Activated CD4-positive, alpha-beta T cell treated with anti-CD3 and anti-CD28 coated beads, Interleukin-10, Interleukin-2, amounts not matched to agents 100 ng/mL and 50 ng/mL, durations not matched to agents 16 hours and 8 hours (primary cell): ENCODE measurements at places on chromosomes 3 and 15.

DNA sequence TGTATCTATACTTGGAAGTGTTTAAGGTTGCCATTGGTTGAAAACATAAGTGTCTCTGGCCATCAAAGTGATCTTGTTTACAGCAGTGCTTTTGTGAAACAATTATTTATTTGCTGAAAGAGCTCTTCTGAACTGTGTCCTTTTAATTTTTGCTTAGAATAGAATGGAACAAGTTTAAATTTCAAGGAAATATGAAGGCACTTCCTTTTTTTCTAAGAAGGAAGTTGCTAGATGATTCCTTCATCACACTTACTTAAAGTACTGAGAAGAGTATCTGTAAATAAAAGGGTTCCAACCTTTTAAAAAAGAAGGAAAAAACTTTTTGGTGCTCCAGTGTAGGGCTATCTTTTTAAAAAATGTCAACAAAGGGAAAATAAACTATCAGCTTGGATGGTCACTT, 19.7 kb downstream of the B3GNT5 start:
- DNase-seq = no peak

GRCh38 chr3:156388497-156389448, 166.1 kb downstream of the SSR3 start:
- no peak for DNase-seq

DNA sequence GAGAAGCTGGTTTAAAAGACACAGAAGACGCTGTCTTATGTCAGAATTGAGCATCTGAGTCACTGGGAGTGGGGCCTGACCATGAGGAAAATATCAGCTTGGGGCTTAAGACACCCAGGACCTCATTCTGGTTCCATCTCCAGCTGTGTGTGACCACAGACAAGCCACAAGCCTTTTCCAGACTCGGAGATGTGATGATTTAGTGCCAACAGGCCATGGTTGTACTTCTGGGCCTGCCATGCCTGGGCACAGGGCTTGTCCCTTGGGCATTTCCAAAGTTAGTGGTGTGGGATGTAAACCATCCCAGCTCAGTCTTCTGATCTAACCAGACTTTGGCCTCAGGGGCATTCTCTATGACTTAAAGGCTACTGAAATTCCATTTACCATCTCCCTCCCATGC, 269.8 kb downstream of the RYR3 start:
- no peak for DNase-seq

DNA sequence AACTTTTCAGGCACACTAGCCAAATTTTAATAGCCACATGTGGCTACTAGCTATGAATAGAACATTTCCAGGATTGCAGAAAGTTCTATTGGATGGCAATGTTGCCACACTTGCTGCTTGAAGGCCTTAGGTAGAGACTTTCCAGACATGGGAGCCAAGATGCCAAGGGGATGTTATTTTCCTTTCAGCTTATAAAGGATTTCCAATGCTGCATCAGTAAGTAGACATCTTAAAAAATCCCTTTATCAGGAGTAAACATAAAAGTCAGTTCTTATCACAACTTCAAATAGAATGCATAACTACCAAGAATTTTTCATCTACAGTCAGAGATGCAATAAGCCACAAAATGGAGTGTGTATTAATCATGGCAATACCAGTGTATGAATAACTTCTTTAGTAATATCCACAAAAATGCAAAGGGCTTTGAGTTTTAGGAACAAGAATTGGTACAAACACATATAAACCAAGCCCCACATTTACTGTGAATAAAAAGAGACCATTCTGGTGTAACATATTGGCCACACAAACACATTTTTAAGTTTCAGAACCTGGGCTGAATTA, 457.1 kb upstream of the ADAMTS9 start:
- no peak for DNase-seq

DNA sequence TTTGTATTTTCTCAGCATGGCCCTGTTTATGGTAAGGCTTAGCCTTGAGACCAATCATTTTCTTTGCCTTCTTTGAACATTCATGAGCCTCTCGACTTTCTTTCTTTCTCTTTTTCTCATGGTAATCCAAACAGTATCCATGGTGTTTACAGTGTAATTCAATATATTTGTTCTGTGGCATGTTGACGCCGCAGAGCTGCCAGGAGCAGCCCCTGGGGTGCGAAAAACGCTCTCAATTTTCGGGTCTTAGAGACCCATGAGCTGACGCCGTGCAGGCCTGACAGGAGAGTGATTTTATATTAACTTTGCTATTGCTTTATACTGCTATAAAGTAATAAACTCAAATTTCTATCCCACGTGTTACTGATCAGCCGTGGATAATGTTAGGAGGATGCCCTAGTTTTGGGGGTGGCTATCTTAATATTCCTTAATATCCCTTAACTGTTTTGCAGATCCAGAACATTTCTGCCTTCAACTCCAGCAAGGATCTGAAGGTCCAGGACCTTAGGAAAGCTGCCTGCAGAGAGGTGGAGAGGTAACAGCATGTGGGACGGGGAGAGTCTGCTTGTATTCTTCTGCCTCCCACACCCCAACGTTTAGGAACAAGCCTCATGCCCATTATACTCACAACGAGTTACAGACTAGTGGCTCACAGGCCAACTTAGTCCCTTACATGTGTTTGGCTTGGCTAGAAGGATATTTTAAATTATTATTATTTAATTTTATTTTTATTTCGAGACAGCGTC, 29.3 kb upstream of the MYO1E start:
- no peak for DNase-seq

DNA sequence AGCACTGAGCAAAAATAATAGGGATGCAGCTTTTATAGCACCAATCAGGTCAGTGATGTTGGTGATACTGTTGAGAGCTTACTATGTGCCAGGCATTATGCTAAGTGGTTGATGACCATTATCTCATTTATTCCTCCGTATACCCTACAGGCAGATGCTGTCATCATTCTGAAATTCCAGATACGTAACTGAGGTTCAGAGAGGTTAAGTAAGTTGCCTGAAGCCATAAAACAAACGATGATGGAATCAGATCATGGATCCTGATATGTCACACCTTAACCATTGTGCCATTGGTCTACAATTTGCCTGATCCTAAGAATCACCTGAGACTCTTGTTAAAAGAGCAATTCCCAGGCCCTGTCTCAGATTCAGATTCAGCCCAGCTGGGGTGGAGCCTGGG, 49.5 kb downstream of the ST6GAL1 start:
- DNase-seq = no peak

DNA sequence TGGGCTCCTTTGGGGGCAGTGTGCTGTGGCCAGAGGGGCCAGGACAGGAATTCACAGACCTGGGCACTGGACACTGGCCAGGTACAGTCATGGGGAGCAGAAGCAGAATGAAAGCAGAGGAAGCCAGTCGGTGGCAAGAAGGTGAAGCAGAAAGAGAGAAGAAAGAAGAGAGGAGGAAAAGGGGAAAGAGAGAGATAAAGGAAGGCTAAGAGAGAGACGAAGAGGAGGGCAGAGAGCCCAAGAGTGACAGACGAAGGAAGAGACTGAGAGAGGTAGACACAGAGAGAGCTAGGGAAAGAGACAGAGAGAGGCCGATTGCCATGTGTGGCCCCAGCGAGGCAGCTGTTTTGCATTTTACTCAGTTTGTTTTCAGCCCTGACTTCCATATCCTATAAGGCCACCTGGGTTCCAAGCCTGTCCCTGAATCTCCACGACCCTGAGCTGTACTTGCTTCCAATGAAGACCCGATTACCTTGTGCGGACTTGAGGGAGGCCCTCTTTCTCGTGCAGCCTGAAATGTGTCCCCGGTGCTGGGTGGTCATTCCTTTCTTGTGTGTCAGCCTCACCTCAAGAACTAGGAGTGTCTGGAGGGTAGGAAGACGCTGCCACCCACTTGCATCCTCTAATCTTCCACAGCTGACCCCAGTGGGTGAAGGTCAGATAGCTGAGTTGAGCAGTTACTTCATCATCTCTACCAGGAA, 73.9 kb downstream of the LSM3 start:
- no peak for DNase-seq

- DNase-seq = no peak
Observed at GRCh38 chr3:174619239-174619638, 239.9 kb upstream of the NAALADL2 start.

DNA sequence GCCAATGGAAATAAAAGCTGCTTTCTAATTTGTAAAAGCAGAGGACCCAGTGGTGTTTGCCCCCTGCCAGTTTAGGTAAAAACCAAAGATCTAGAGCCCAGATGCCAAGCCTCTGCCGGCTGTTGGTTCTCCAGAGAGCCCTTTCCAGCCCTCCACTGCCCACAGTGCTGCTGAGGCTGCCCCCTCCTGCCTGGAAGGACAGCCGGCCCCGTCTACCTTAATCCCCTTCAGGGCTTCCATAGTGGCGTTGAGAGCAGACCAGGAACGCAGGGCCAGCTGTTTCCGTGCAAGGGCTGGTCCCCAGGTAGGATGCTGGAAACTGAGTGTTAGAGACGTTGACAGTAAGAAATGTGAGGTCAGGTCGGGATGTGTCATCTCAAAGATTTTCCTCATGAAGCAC, 6.9 kb downstream of the ST8SIA2 start:
- no peak for DNase-seq

DNA sequence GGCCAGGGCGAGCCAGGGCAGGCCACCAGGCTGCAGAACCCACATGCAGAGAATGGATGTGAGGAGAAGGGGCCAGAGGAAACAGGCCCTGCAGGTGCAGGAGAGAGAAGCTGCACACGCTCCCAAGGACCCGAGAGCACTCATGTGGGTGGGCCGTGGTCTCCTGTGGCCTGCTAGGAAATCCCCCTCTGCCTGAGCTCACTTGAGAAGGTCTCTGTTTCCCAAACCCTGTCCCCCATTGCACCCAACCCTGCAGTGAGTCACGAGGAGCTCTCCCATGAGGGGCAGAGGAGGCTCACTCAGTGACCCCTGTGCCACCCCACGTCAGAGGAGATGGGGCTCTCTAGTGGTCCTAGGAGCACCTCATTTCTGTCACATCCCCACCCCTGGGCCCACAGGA, 111.1 kb downstream of the KLF13 start:
- DNase-seq = peak; percentile 47

DNA sequence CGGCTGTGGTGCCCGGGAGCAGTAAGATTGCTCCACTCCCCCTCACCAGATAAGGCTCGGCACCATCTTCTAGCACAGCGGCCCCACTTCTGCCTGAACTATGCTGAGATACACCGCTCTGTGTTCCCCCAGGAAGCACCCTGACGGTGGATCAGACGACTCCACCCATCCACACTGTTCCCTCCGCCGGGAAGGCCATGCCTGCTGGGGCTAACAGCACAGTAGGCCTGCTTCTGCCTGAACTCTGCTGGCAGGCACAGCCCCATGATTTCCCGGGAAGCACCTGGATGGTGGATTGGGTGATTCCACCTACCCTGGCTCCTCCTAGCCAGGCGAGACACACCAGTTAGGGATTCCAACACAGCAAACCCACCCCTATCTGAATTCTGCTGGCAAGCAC, 36.3 kb upstream of the PPM1L start:
- no peak for DNase-seq

DNA sequence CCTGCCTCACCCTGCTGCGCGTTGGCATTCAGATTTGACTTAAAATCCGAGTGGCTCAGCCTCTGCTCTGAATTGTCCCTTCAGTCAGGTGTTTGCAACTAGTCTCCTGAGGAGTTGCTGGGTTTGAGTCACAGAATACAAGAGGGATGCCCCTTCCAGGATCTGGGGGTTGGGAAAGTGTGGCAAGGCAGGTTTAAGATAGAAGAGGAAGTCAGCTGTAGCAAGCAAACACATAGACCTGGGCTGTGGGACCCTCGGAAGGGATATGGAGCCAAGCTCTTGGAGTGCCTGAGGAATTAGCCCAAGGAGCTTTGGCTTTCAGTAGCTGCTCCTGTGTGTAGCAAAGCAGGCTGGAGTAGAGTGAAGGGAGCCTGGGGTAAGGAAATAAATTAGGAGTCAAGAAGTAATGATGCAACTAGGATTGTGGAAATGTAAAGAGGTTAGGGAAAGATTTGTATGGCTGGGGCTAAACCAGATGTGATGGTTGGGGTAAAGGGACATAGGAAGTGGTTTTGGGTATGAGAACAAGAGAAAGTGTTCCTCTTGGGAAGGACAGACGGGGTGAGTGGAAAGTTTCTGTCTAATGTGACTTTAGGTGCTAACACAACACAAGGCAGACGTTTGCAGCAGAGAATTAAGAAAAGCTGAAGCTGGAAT, 41.2 kb downstream of the RAB7A start:
- DNase-seq = no peak

- no peak for DNase-seq
Observed at GRCh38 chr3:141373232-141373631, 4.9 kb downstream of the ZBTB38 start.

DNA sequence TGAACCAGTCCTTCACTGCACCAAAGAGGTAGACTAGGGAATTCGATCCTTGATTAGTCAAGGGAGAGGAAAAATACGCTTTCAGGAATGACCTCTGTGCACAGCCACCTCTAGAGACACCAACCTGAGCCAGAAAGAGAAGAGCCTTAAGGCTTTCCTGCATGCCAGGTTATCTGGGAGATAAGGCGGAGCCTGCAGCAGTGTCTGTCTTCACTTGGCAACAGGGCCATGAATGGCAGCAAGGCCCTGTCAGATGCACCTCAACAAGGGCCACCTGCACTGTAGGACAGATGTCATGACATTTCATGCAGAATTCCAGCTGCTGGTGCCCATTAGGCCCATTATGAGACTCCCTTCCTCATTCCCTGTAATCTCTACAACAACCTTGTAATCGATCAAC, 88.1 kb downstream of the MEX3B start:
- DNase-seq = no peak

- peak; percentile 27 for DNase-seq
Observed at GRCh38 chr3:46110701-46111493, 83.6 kb upstream of the XCR1 start.

GRCh38 chr3:87025661-87026645, 35.0 kb upstream of the VGLL3 start:
- DNase-seq = no peak

DNA sequence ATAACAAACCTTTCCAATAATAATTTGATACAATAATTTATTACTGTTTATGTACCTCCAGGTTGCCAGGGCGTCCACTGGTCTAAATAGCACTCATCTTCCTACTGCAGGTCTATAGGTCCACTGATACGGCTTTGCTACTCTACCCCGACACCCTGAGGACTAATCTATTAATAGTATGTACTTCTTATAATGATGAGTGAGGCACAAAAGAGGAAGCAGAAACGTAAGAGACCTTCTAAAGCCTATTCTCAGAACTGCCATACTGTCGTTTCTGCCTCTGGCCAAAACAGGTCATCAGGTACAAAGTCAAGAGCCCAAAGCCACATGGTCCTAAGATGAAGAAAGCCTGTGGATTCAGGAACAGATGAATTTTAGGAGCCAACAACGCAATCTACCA, 163.2 kb upstream of the GRM7 start:
- DNase-seq = no peak

GRCh38 chr3:138567403-138567802, 26.7 kb downstream of the CEP70 start:
- DNase-seq = no peak

GRCh38 chr3:42535981-42536784, 33.7 kb downstream of the VIPR1 start:
- DNase-seq = peak; percentile 42
